ENCODE measurements at places on chromosomes 11 and 22. TPM values are rescaled to one million over a fixed set of nuclear protein-coding genes. Genes with fewer than 3 reads are reported as not detected.

PPFIA1 gene
- total RNA-seq = 19.1 TPM

GRCh38 chr11:1006762-1007161 lies 29.8 kb downstream of the MUC6 start:
- no peaks in the 10 kb centered on the region for H3K27me3 ChIP-seq
- DNase-seq = no peak
- no peaks in the 10 kb centered on the region for H3K4me1 ChIP-seq
- no peak overlapping the region for H3K27ac ChIP-seq
- peaks cover 18% of the 10 kb centered on the region for H3K36me3 ChIP-seq
- no peak overlapping the region for H3K4me3 ChIP-seq

OR56A1 gene
- not detected for total RNA-seq

DNA sequence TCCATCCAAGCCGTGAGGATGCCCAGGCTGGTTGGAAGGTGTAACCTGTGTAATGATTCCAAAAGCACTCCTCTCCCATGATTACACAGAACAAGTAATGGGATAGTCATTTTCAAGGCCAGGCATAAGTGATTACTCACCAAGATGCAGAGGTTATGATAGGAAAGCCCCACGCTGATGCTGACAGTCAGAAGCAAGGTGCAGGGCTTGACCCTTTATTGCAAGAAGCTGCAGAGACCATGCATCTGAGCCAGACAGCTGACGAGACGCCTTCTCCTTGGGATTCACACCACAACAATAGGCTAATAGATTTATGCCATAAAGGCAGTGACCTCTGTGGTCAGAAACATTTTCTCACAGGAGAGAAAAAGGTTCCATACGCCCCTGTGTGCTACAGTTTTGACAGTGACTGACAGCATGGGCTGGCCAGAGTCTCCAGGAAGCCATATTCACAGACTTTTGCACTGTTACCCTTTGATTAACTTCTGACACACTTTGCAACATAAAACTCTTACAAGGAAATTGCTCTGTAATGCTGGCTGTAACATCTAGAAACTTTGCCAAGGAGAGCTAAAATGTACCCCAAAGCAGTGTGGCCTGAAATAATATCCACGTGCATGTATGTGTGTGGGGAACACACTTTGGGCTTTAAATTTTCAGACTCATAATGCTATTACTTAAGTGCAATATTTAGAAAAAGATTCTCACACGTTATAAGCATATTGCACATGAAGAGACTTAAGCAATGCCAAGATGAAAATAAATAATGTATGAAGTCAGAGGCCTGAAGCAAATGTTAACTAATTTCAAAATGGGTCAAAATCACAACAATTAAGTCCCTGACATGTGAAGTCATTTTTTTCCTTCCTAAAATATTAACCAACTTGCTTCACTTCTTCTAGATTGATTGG lies 1079.0 kb upstream of the TENM4 start:
- DNase-seq = no peak
- H3K4me3 ChIP-seq = no peak overlapping the region
- no peaks in the 10 kb centered on the region for H3K27me3 ChIP-seq
- no peaks in the 10 kb centered on the region for H3K36me3 ChIP-seq
- no peaks in the 10 kb centered on the region for H3K4me1 ChIP-seq

GRCh38 chr22:48021991-48022401 lies 1259.5 kb downstream of the TBC1D22A start:
- H3K4me3 ChIP-seq = no peak overlapping the region
- H3K4me1 ChIP-seq = no peaks in the 10 kb centered on the region
- H3K36me3 ChIP-seq = no peaks in the 10 kb centered on the region
- H3K27me3 ChIP-seq = no peaks in the 10 kb centered on the region
- no peak overlapping the region for H3K27ac ChIP-seq
- DNase-seq = no peak

SLC22A6 gene
- not detected for total RNA-seq

DNA sequence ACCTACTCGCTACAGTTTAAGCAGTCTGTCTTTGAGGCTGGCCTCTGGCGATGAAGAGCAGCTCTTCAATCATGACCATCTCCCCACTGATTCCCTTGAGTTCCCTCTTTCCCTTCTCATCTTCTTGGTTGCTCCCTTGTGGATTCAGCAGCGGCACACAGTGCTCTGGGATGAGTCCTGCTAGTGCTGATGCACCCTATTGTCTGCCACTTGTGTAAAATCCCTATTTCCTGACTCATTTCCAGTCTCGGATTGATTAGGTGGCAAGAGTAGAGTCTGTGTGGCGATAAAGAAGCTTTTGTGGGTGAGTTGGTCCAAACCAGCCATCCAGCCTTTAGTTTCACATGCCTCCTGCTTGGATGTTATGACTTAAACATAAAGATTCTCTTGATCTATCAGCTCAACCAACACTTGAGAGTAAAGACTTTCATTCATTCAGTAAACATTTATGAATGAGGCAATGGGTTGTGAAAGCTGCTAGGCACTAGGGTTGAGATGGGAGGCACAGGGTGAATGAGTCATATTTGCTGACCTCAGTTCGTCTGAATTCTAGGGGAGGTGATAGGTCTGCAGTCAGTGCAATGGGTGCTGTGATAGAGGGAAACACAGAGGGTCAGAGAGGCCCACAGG lies 219.4 kb upstream of the RAG2 start:
- no peaks in the 10 kb centered on the region for H3K27me3 ChIP-seq
- H3K4me1 ChIP-seq = no peaks in the 10 kb centered on the region
- no peak for DNase-seq
- no peak overlapping the region for H3K4me3 ChIP-seq
- H3K27ac ChIP-seq = no peak overlapping the region
- no peaks in the 10 kb centered on the region for H3K36me3 ChIP-seq

NRXN2 gene
- 0.29 TPM for total RNA-seq

DNA sequence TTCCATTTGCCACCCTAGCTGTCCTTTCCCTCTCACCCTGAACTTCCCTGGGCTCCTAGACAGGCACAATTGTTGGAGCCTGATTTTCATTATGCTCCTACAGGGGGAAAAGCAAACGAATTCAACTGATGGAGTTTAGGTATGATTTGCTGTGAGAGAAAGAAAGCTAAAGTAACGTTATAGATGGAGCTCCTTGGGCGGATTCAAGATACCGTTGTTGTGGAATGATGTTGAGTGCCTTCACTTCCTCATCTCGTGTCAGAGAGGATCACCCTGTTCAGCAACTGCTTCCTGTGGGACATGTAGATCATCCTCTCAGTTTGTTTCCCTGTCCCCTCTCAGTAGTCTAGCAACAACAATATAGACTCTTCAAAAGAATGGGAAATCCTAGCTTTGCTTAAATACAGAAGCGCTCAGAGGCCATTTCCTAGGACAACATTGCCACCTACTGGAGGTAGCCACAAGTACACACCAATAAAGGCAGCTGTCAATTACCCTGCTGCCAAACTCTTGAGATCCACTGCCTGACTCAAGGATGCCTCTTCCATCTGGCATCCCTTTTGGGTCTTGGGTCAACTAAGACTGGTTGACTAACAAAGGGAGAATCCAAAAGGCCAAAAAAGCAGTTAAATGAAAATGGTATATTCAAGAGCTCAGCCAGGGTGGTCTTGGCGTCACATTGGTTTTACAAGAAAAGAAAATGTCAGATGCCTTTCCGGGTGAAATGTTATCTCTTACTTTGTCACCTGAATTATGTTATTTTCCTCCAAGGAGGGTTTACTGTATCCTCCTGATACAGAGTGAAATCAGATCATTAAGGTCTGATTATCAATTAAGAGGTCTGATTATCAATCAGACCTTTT lies 13.5 kb upstream of the DTX4 start:
- H3K27ac ChIP-seq = no peak overlapping the region
- no peak overlapping the region for H3K4me3 ChIP-seq
- H3K4me1 ChIP-seq = peaks cover 2% of the 10 kb centered on the region
- no peak for DNase-seq

DNA sequence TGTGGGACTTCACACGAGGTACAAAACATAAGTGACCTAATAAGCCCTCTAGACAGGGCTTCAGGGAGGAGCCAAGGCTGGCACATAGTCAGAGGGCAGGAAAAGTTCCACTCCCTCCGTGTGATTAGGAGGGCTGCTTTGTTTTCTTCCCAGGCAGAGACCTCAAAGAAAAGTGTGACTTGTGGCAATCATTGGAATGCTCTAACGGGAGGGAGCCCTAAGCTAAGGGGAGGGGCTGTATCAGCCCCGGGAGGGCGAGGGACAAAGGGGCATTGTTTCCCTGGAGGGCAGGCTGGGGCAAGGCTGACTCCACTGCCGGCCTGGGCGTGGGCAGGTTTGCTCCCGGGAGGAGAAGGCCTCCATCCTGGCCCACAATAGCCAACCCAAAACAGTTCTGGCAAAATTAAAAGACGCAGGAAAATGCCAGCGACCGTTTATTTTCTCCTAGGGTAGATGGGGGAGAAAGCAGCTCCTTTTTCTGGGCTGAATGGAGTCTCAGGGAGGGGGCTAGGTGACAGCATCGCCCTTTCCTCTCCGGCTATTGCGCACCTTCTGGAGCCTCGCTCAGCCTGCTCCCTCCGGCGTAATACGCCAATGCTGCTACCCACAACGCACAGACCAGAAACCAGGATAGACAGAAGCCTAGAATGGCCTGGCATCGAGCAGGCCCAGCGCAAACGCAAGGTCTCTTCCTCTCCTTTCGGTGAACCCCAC lies 60.2 kb downstream of the ENDOD1 start:
- peak overlapping the region; percentile 80 for H3K4me3 ChIP-seq
- H3K27ac ChIP-seq = no peak overlapping the region
- peaks cover 2% of the 10 kb centered on the region for H3K4me1 ChIP-seq
- H3K36me3 ChIP-seq = no peaks in the 10 kb centered on the region

DNA sequence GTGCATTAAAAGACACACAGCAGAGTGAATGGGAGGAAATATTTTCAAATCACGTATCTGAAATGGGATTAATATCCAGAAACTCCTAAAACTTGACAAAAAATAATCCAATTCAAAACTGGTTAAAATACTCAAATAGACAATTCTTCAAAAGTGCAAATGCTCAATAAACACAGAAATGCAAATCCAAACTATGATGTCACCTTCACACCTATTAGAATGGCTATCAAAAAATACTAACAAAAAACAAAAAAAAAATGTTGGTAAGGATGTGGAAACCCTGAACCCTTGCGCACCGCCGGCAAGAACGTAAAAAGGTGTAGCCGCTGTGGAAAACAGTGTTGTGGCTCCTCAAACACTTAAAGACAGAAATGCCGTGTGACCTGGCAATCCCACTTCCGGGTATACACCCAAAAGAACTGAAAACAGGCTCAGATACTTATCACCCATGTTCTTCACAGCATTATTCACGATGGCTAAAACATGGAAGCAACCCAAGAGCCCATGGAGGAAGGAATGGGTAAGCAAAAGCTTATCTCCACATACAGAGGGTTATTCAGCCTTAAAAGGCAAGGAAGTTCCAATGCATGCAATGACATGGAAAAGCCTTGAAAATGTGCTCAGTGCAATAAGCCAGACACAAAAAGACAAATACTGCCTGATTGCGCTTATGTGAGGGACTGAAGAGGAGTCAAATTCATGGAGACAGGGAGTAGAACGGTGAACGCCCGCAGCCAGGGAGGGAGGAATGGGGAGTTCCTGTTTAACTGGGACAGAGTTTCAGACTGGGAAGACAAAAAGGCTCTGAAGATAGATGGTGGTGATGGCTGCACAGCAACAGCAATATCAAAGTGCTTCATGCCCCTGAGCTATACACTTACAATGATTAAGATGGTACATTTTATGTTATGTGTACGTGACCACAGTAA lies 19.6 kb downstream of the BRD1 start:
- no peak overlapping the region for H3K27ac ChIP-seq
- H3K27me3 ChIP-seq = no peaks in the 10 kb centered on the region
- DNase-seq = no peak
- peaks cover 16% of the 10 kb centered on the region for H3K36me3 ChIP-seq
- no peak overlapping the region for H3K4me3 ChIP-seq

GRCh38 chr22:26225207-26225606 lies 55.9 kb downstream of the SEZ6L start:
- H3K36me3 ChIP-seq = no peaks in the 10 kb centered on the region
- H3K27ac ChIP-seq = no peak overlapping the region
- H3K27me3 ChIP-seq = no peaks in the 10 kb centered on the region
- H3K4me3 ChIP-seq = no peak overlapping the region
- no peak for DNase-seq

- H3K4me3 ChIP-seq = no peak overlapping the region
- no peaks in the 10 kb centered on the region for H3K27me3 ChIP-seq
- peak; percentile 7 for DNase-seq
Measured at GRCh38 chr11:86818462-86819192, 18.3 kb downstream of the PRSS23 start.

- H3K36me3 ChIP-seq = no peaks in the 10 kb centered on the region
- H3K4me3 ChIP-seq = no peak overlapping the region
- no peaks in the 10 kb centered on the region for H3K4me1 ChIP-seq
- DNase-seq = peak; percentile 20
Measured at GRCh38 chr11:99098751-99099150, 78.0 kb downstream of the CNTN5 start.

P2RY2 gene
- 0.19 TPM for total RNA-seq

- no peaks in the 10 kb centered on the region for H3K27me3 ChIP-seq
- no peaks in the 10 kb centered on the region for H3K4me1 ChIP-seq
- no peak for DNase-seq
- no peak overlapping the region for H3K27ac ChIP-seq
Measured at GRCh38 chr11:68714060-68714856, 29.9 kb downstream of the GAL start.

DNA sequence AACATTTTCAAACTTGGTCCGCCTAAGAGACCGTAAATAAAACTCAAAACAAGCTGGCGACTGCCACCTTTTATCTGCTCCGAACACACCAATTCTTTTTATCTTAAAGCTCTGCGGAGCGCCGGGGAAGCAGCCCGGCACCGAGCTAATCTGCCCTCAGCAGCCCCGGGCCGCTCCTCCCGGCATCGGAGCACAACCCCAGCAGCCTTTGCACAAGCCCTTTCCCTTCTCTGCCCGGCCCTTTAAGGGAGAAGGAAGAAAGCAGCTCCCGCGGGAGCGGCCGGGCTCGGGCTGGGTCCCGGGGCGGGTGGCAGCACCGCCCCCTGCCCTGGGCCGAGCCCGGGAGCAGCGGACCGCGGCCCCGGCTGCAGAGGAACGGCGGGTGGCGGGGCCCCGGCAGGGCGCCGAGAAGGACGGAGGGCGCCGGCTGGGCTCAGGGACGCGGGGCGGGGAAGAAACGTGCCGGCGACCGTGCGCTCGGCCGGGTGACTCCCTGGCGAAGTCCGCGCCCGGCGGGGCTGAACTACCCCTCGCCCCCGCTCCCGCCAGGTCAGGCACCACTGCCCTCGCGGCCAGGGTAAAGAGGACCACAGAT lies 133.6 kb upstream of the C11orf58 start:
- no peak overlapping the region for H3K27ac ChIP-seq
- no peak for DNase-seq
- no peaks in the 10 kb centered on the region for H3K4me1 ChIP-seq

NXPE2 gene
- not detected for total RNA-seq

DNA sequence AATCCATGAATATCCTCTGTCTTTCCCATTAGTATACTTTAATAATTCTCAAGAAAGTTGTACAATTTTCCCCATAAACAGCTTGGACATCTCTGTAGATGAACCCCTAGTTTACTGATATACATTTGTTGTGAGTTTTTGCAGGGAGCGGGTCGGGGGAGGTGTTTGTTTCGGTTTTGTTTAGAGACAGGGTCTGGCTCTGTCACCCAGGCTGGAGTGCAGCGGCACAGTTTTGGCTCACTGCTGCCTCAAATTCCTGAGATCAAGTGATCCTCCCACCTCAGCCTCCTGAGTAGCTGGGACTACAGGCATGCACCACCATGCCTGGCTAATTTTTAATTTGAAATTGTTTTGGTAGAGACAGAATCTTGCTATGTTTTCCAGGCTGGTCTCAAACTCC lies 57.6 kb downstream of the IGLL5 start:
- H3K4me1 ChIP-seq = peaks cover 67% of the 10 kb centered on the region
- no peak overlapping the region for H3K4me3 ChIP-seq
- no peak for DNase-seq

GRCh38 chr11:21501245-21501644 lies 691.6 kb upstream of the ANO5 start:
- no peak overlapping the region for H3K4me3 ChIP-seq
- H3K36me3 ChIP-seq = no peaks in the 10 kb centered on the region
- H3K27ac ChIP-seq = no peak overlapping the region
- H3K27me3 ChIP-seq = no peaks in the 10 kb centered on the region
- H3K4me1 ChIP-seq = no peaks in the 10 kb centered on the region

Measured in GM12878 (cell line).